ENCODE measurements at places on chromosomes 13 and 19.

- no peak for DNase-seq
Measured at GRCh38 chr19:1655131-1655981, 2.9 kb upstream of the TCF3 start.

GRCh38 chr19:55080121-55080967, 4.7 kb downstream of the EPS8L1 start:
- no peak for DNase-seq

GRCh38 chr13:75485286-75486062, 3.5 kb upstream of the TBC1D4 start:
- no peak for DNase-seq

GRCh38 chr19:16144216-16144581, 714 bp downstream of the HSH2D start:
- DNase-seq: no peak

GRCh38 chr13:30791354-30792001, 56.1 kb downstream of the ALOX5AP start:
- DNase-seq: no peak

DNA sequence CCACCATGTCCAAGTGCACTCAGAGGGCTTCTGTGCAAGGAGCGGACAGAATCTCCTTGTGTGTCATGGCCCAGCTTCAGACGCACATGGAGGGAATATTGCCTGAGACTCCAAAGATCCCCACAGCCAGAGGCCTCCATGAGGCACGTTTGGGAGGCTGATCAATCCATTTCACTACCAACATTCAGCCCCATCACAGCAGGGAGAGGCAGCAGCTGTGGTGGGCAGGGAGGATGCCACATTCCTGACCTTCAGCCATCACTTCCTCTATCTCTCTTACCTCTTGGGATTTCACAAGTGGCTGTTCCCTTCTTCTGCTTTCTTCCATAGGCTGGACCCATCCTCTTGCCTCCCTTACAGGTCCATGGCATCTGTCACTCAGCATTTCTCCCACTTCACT, 82.4 kb upstream of the MBNL2 start:
- DNase-seq: no peak

- no peak for DNase-seq
Measured at GRCh38 chr19:12983091-12983490, 12.2 kb upstream of the NFIX start.

GRCh38 chr13:91153372-91153771, 194.1 kb upstream of the MIR17HG start:
- DNase-seq: no peak

- DNase-seq: no peak
Measured at GRCh38 chr13:93217721-93218261, 8.8 kb upstream of the GPC6 start.

GRCh38 chr13:100211016-100211710, 122.3 kb downstream of the PCCA start:
- no peak for DNase-seq

GRCh38 chr13:47066226-47066625, 169.4 kb upstream of the HTR2A start:
- no peak for DNase-seq

GRCh38 chr19:11478167-11479089, 2.4 kb downstream of the ELAVL3 start:
- no peak for DNase-seq

- no peak for DNase-seq
Measured at GRCh38 chr13:109610517-109610916, 175.9 kb downstream of the IRS2 start.

DNA sequence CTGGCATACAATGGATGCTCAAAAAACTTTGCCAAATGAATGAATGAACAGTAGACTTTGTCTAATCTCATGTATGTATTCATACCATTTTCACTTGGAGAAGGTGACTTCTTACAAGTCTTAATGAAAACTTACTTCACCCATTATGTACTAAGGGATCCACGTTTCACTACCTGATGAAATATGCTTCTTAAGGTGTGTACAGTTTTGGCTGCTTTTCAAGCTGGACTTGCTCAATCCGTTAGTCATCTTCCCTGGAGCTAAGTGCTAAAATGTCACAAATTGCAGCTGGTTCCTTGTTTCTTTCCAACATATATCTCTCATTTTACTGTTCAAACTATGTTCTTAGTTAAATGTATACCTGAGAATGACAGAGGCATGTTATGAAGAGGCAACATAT, 4.2 kb upstream of the CCNA1 start:
- DNase-seq: no peak

DNA sequence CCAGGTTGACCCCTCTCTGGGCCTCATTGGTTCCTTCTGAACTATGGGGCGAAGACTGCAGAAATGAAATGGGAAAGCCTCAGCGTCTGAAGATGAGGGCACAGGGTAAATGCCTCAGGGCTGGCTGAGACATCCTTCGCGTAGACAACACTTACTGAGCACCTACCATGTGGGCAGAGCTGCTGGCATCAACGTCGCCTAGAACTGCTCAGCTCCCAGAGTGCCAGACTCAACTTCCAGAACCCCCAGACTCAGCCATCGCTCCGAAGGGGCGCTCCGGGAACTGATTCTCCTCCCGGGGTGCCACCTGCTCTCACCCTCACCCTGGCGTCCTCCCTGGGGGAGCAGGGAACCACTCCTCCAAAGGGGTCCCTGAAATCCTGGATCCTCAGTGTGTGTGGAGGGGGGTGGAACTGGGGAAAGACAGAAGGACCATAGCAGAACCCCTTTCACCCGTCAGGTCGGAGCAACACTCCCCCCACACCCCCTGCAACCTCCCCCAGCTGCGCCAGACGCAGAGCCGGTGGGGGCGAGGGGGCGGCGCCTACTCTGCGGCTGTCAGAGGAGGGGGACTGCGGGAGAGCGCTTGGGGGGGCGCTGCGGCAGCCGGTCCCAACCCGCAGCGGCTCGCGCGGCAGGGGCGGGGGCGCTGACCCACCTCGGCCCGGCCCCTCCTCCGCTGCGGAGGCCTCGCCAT, 8.2 kb upstream of the NFIC start:
- no peak for DNase-seq

DNA sequence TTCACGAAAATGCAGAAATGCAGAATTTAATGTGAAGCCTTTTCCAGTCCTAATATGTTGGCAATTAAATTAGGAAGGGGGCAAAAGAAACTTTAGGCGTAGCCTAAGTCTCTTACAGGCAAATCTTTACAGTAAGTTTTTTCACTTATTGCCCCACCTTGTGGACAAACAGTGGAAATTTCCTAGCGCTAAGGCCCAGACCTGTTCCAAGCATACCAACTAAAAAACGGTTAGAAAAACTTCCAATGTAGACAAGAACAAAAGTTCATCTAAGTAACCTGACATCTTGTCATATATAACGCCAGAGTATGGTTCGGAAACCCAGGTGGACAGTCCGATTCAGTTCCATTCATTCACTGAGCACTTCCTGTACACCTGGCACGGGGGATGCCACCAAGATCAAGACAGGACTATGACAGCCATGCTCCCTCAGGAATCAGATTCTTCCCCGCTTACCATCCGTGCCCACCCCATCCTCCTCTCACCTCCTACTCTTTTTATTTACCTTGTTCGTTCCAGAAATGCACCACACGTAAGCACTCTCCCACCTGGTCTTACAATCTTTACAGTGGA, 4.9 kb downstream of the ZAR1L start:
- no peak for DNase-seq

DNA sequence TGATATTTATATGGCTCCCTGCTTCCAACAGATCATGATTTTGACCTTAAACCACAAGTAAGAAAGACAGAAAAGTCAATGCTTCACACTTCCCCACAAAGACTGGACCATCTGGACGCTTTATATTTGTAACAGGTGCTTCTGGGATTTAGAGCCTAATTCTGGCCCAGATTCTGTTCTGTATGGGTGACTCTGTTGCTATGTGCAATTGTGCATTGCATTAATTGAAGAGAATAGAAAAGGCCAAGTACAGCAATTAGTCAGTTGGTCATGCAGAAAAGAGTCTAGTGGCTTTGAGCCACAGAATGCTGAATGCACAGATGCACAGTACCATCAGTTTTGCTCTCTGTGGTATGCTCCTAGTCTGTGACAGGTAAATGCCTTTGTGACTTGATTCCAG, 657.4 kb upstream of the ATXN8OS start:
- no peak for DNase-seq

DNA sequence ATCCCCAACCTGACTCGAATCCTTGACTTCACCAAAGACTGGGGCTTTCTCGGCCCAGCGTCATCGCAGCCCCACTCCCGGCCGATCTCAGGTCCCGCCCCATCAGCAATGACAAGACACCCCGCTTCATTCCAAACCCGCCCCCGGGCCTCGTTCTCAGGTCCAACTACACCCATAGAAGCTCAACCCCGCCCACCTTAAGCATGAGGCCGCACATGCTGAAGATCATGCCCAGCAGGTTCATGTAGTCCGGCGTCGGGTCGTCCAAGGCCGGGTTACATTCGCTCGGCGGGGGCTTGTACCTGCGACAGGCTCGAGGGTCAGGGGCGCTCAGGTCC, 2.3 kb downstream of the WDR83 start:
- DNase-seq: peak; percentile 37

DNA sequence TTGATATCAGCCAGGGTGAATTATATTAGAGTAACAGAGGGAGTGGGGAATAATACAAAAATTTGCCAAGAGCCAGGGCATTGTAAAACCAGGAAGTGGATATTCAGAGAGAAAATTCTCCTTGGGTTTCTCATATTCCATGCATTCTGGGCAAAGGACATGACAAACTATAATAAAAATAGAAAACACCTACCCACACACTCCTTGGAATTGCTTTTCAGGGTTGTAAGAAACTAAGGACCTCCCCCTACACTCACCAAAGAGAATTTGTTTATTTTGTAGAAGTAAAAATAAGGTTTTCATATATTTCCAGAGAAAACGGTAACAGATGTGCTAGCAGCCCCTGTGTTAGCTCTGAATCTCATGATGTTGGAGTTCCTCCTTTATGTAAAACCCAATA, 649.6 kb downstream of the SLITRK1 start:
- DNase-seq: no peak

DNA sequence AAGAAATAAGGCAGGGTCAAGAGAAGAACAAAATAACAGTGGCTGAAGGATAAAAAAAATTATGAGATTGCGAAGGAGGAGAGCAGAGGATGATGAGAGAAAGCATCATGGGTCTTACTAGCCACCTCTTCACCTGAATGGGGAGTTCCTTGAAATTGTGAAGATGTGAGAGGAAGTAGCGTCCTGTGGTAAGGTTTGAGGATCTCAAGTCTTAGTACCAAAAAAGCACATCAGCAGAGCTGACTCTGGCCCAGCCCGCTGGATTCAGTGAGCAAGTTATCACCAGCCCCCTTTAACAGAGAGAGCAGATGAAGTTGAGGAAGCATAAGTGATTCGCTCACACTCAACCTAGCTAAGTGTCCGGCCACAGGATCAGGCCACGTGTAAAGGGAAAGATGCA, 61.8 kb downstream of the RXFP2 start:
- no peak for DNase-seq

DNA sequence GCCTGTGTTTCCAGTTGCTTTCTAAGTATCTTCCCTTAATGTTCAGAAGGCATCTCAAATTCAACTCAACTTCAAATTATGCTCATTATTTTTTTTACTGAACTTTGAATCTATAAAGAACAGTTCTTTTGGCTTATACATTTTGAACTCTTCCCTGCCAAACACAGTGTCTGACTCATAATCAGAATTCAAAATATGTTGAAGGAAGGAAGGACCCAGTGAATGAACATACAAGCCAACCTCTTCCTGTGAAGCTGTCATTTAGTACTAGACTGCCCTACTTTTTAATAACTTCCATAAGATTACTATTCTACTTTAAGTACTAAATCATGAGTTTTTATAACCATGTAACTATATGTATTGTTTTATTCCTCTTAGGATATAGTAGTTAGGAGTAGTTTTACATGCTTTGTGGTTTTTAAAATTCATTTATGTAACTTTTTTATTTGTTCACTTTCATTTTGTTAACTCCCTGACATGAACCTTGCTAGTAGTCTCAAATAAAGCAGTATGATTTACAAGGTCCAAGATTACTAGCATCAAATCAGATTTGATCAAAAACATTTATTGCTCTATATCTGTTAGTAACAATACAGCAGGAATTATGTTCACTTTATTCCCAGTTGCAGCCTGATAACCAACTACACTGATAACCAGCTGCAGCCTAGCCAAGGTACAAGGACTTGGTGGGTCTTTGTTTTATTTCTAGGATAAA, 6.4 kb downstream of the NUDT15 start:
- DNase-seq: no peak

DNA sequence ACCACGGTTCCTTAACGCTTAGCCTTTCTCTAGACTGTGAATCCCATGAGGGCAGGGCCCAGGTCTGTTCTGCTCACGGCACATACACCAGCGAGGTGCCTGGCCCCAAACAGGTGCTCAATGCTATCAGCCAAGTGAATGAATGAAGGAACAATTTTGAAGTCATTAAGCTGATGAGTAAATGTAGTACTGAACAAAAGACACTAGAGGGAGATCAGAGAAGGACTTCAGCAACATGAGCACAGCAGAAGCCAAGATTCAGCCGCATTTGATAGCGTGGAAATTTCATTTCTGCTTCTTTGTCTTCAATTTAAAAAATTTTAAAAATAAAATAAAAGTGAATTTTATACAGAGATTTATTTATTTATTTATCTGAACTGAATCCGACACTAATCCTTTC, 20.1 kb upstream of the MYO16 start:
- DNase-seq: no peak

DNA sequence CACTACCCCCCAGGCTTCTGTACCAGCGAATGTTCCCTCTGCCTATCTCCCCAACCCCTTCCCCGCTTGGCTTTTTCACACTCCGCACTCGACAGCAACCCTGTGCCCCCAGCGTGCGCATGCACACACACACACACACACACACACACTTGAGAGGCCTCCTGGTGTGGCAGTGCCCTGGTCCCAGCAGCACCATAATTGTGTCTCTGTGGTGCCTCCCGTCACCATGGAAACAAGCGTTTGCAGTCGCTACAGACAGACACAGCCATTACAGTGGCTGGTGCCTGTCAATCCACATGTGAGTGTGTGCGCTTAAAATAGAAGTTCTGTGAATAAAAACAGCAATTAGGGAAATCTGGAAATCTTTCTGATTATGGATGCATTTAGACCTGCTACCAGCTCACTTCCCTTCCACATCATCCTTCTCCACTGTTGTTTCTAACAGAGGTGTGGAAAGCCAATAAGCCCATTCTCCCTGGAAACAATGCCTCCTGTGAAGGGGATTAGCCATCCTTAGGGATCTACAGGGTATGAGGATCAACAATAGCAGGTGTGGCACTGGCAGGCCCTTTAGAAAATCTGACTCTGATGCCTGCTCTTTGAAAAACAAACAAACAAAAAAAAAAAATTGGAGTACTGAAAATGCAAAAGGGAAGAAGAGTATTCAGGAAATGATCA, 146.3 kb downstream of the DCLK1 start:
- DNase-seq: no peak

Data from activated T-helper 1 cell treated with anti-CD3 and anti-CD28 coated beads, Interleukin-2, amount 50 U/mL, for 16 hours (primary cell).